M059J (cell line): ENCODE measurements at places on chromosomes 7 and 10.

- no peak for DNase-seq
Measured at GRCh38 chr10:97117372-97117771, 68.4 kb downstream of the SLIT1 start.

- DNase-seq = no peak
Measured at GRCh38 chr7:69825113-69825972, 227.1 kb downstream of the AUTS2 start.

DNA sequence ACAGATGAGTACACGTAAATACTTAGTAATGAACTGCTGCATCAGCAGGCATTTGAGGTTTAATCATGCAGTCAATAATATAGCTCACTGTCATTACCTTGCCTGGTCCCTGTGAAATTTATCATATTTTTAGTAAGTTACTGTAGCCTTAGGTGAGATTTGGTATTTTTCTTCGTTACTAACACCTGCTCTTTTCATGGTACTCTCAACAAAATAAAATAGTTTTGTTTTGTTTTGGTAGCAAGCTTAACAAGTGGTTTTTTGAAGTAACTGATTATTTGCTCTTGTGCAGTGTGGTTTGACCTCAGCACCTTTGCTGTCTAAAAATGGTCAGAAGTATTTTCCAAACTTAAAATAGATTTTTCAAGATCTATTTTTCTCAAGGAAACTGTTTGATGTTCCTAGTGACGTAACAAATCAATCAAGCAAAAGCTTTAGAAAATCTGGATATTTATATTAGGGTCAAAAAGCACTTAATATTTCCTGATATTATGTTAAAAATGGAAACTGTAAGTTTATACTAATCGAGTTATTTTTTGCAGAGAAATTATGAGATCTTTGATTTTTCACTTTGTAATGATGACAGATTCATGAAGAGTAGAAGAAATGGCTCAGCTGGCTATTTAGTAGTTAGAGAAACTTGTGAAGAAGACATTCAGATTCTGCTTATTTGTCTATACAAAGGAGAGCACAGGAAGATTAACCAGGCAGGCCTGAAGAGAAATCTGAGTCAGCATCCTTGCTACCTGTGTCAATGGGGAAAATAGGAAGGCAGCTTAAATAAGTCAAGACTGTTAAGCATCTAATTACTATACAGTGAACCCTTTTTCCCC, 21.0 kb upstream of the RPA3 start:
- no peak for DNase-seq

GRCh38 chr7:88338503-88338902, 31.8 kb upstream of the STEAP4 start:
- DNase-seq = no peak

GRCh38 chr10:10676972-10677371, 340.7 kb upstream of the CELF2 start:
- DNase-seq = no peak

DNA sequence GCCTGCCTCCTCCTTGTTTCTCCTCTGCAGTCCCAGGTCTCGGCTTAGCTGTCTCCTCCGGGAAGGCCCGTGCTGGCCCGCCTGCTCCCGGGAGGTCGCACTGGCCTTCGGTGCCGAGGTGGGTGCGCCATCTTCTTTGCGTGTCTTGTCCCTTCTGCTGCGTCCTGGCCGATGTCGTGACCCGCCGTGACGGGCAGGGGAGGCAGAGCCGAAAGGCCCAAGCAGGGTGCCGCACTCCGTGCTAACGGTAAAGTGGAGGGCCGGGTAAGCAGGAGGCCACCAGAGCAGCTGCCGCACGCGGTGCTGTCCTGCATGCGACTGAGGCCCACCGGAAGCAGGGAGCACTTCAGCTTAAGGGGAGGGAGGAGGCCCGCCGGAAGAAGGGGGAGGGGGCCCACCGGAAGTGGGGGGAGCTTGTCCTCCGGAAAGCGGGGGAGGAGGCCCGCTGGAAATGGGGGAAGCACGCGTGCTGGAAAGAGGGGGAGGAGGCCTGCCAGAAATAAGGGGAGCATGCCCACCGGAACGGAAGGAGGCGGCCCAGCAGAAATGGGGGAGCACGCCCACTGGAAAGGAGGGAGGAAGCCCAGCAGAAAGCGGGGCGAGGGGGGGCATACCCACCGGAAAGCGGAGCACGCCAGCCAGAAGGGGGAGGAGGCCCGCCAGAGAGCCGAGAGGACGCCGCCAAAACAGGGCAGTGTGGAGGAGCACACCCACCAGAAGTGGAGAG, 71.4 kb downstream of the PROSER2 start:
- no peak for DNase-seq

- DNase-seq = no peak
Measured at GRCh38 chr7:154967401-154967955, 35.4 kb downstream of the PAXIP1 start.

DNA sequence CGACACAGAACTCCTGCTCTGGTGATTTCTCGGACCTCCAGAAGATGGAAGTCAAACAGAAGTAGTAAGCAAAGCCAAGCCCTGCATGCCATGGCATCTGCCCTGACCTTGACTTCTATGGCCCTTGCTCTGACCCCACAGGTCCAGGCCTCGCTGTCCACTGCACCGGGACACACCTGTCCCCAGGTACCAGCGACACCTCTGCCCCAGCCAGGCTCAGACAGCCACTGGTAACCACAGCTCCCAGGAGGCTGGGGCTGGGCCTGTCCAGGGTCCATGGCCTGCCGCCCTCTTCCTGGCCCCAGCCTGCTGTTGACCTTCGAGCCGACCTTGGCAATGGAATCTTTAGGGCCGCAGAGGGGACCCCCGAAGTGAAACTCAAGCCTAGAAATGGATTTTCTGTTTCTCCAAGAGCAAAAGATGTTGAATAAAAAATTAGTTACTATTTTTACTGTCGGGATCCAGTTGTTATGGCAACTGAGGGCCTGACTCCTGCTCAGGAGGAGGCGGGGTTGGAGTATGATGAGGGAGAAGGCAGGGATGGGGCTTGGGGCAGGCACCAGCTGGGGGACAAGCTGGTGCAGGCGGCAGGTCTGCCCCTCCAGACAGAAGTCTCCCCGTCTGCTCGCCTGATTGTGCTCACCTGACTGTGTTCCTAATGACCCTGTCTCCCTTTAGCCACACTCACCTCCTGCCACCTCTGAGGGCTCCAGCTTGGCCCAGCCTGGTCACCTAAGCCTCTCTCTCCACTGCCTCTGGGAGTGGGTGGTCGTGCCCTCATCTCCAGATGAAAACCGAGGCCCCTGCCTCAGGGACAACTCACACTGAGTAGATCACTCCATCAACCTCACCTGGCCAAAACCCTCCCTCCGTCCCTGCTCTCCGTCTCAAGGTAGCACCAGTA, 4.1 kb upstream of the MMD2 start:
- peak; percentile 19 for DNase-seq

- DNase-seq = no peak
Measured at GRCh38 chr10:12470719-12471118, 121.4 kb downstream of the CAMK1D start.

GRCh38 chr10:19970717-19971116, 154.5 kb downstream of the PLXDC2 start:
- DNase-seq = no peak

DNA sequence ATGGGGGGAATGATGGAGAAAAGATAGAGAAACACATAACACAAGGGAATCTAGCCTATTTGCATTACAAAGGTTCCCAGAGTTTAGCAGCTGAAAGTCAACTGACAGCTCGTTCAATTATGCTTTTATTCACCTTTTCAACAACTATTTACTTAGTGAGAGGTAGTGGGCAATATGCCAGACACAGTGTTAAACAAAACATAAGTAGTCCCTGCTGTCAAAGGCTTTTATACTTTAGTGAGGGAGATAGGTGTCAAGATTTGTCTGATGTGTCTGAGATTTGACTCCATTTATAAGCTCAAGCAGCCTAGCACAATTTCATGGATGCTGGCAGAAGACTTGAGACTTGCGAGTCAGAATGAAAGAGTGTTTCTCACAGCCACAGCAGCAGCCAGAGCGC, 549.0 kb upstream of the VSTM2A start:
- no peak for DNase-seq

DNA sequence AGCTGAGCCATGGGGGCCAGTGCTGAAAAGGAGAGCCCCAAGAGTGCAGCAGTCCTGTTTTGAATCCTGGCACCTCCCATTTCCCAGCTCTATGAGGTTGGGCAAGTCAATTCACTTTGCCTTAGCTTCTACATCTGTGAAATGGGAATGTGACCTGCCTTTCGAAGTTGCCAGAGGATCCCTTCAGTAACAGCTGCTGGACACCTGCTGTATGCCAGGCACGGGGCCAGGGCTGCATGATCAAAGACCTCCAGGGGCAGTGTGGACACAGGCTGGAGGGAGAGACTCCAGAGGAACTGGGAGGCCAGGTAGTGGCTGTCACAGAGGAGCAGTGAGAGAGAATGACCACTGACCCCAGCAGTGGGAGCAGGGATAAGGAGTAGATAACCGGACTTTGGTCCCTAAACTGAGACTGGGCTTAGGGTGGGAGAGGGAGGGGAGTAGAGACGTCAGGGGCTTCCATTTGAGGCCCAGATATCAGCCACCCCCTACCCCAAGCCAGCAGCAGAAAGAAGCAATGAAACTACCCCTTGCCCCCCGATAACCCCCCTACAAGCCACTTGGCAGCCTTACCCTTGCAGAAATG, 45.2 kb downstream of the SRRM3 start:
- no peak for DNase-seq

DNA sequence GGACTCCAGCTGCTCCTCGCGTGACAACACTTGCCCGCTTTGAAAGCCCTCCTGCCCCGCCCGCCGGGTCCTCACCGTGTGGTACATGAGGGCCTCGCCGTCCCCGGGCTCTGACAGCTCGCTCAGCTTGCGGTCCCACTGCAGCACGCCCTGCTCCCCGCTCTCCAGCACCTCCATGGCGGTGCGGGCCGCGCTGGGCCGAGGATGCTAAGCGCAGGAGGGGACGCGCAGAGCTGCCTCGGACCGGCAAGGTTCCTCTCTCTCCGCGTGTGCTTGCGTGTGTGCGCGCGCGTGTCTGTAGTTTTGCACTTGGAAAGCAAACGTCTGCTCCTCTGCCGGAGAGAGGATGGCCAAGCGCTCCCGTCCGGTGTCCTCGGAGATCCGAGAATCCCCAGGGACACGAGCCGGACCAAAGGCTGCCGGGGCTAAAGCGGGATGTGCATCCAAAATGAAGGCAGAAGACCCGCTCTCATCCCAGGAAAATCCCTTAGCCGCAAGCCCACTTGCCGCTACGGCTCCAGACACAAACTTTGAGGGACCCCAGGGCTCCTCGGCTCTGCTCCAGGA, at the start of gene CREB3L2:
CREB3L2 (minus strand) TSS at position 558 of the 567 bp plus-strand sequence; CDS start at position 177, 381 bp downstream.
- peak; percentile 80 for DNase-seq

DNA sequence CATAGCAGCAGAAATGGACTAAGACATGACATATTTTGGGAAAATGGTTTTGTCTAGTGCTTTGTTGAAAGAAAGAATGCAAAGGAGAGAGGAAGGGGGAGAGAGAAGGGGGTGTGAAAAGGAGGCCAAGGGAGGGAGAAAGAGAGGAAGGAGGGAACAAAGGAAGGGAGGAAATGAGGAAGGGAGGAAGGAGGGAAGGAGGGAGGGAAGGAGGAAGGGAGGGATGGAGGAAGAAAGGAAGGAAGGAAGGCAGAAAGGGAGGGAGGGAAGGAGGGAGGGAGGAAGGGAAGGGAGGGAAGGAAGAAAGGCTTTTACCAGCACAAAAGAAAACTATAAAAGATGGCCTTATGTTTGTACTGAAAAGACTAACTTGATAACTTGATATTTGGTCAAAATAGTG, 65.1 kb upstream of the ST8SIA6 start:
- no peak for DNase-seq

DNA sequence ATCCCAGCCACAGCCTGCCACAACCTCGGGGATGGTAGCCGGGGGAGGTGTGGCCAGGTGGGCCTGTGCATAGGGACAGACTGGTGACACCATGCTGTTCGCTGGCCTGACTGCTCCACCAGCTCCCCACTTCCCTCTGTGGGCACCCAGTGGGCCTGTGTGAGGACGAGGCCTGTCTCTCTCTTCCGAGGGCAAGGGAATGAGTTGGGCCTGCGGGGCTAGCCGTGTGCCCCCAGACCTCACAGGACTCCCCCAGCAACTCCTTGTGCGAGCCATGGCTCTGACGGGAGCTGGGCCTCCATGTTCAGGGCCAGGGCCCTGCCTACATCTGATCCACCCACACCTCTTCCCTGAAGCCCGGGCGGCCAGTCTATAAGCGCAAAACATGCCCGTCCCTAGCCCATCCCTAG, 40.5 kb downstream of the PWWP2B start:
- DNase-seq = no peak

DNA sequence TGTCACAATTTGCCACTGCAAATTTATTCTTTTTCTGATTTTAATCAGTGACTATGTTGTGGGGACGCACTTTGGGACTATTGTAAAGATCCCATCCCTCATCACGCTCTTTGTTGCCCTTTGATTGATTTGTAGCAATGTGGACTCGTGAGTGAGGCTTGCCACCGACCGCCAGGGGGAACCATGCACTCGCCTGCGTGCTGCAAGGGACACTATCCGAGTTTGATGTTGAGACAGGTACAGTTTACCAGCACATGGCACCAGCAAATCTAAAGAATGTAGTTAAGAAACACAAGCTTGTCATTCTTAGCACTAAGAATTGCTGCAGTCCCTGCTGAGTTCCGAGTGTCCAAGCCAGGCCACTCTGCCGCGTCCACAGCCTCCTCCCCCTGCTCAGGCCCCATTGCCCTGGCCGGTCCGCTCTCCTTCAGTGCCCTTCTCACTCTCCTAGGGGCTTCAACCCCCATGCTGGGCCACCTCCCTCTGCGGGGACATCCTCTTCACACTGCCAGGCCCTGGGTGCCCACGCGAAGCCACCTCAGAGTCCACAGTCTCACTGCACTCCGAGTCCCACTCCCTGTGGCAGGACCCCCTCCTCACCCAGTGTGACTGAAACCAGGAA, 2.0 kb upstream of the SFTPA2 start:
- peak; percentile 59 for DNase-seq

- DNase-seq = no peak
Measured at GRCh38 chr7:157738066-157738460, 401.3 kb downstream of the DNAJB6 start.

DNA sequence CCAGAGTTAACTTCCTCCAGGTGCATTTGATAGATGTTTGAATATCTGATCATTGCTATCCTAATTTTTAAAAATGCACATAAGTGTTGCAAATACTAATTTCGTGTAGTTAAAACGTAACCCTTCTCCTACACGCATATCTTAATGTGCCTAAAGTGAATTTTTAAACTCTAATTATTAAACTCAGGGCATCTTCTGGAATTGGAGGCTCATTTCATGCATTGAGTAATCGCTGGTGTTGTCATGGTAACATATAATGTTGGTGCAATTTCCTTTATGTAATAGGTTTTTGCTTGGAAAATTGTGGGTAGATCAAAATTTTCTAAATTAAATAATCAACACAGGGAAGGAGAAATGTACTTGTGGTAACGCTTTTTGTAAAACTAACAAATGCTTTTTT, 56.2 kb downstream of the ARMC3 start:
- DNase-seq = no peak

DNA sequence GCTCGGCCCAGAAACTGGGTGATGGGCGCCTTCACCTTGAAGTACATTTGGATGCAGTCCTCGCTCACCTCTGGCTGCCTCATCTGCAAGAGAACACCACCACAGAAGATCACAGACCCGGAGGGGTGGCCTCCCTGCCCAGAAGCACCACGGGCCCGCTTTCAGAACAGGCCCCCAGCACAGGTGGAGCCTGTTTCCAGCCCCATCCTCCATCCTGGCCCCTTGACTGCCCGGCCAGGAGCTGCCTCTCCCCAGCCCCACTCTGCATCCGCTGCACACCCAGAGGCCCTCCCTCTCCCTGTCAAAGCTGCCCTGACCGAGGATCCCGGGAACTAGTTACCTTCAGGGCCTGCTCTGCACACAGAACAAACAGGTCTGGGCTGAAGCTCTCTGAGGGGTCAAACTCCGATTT, 724 bp downstream of the CFAP46 start:
- no peak for DNase-seq
